Muscle of leg (tissue), 16 donors: ENCODE measurements at places on chromosomes 13 and 19. TPM values are rescaled to one million over a fixed set of nuclear protein-coding genes. Genes with fewer than 3 reads are reported as not detected.

DNA sequence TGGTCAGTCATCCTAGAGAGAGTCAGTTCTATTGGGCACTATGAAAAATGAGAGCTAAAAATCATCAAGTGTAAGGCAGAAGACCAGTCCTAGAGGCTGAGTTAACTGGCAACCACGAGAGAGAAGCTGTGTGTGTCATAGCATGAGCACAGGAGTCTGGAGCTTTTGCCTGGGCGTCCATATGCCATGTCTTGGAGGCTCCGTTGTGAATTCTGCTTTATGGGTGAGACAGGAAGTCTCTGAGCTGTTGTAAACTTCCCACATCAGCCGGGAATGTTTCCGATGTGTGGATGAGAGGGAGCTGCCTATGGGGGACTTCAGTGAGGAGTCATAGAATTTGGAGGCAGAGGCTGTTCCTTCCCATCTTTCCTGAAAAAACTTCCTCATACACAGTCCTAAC lies 120.0 kb downstream of the ITGBL1 start:
- no peak overlapping the region for H3K27ac ChIP-seq
- H3K4me3 ChIP-seq = no peak overlapping the region
- no peaks in the 10 kb centered on the region for H3K27me3 ChIP-seq
- H3K36me3 ChIP-seq = no peaks in the 10 kb centered on the region

- H3K27me3 ChIP-seq = no peaks in the 10 kb centered on the region
- DNase-seq = no peak
- H3K4me3 ChIP-seq = no peak overlapping the region
- peak overlapping the region; percentile 72 for H3K27ac ChIP-seq
- no peaks in the 10 kb centered on the region for H3K36me3 ChIP-seq
- H3K4me1 ChIP-seq = no peaks in the 10 kb centered on the region
These were observed 15.5 kb downstream of the TEX101 start for GRCh38 chr19:43430142-43430710.

DNA sequence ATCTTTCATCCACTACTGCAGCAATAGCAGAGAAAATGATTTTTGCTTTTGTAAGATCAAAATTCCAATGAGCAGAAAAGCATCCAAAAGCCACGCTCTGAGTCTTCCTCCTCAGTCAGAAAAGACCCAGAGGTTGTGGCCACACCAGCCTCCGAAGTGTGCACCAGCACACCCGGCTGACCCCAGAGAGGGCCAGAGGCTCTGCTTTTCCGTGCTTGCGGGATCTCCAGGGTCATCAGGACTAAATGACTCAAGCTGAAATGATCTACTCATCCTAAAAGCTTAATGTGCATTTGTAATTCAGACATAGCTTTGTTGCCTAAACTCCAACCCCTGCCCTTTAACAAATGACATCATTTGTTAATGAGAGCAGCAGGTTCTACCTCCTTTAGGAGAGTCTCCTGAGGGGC lies 16.5 kb downstream of the RXFP2 start:
- H3K4me1 ChIP-seq = no peaks in the 10 kb centered on the region
- H3K36me3 ChIP-seq = no peaks in the 10 kb centered on the region
- H3K4me3 ChIP-seq = no peak overlapping the region
- DNase-seq = no peak

- H3K27ac ChIP-seq = no peak overlapping the region
- no peak overlapping the region for H3K4me3 ChIP-seq
- H3K27me3 ChIP-seq = peaks cover 5% of the 10 kb centered on the region
- no peak for DNase-seq
These were observed 17.5 kb downstream of the PCDH8 start for GRCh38 chr13:52830946-52831345.

DNA sequence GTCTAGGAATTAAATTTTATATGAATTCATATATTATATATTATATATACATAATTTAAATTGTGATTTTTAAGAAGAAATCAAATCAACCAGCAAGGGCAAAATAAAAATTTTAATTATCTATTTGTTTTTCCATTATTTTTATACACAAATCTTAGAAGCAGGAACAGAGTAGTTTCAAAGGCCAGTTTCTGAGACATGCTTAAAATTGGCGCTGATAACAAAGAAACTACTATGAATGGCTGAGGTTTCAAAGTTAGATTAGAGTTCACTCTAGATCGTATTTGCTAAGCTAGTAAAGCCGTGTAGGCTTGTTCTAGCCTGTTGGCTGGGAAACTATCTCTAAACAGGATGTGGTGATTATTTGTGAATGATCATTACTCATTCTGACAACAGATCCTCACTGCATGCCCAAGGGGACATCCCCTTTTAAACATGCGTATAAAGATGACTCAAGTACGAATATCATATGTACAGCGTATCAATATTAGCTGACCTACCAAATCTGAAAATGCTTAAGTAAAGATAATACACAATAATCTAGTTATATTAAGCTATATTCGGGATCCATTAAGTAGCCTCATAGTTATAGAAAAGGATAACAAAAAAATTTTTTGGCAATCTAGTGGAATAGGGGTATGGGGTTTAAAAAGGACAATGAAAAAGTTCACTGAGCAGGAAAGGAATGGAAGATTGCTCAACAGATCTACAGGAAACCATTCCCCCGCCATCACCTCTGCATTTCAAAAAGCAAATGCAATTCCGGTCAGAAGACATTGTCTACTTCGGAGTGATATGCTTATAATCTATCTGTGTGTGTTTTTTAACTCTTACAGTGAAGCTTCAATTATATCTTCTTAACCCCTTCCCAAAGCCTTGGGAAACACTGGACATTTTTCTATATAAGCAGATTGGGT lies 150.1 kb downstream of the SHISA2 start:
- no peak overlapping the region for H3K27ac ChIP-seq
- H3K36me3 ChIP-seq = no peaks in the 10 kb centered on the region

DNA sequence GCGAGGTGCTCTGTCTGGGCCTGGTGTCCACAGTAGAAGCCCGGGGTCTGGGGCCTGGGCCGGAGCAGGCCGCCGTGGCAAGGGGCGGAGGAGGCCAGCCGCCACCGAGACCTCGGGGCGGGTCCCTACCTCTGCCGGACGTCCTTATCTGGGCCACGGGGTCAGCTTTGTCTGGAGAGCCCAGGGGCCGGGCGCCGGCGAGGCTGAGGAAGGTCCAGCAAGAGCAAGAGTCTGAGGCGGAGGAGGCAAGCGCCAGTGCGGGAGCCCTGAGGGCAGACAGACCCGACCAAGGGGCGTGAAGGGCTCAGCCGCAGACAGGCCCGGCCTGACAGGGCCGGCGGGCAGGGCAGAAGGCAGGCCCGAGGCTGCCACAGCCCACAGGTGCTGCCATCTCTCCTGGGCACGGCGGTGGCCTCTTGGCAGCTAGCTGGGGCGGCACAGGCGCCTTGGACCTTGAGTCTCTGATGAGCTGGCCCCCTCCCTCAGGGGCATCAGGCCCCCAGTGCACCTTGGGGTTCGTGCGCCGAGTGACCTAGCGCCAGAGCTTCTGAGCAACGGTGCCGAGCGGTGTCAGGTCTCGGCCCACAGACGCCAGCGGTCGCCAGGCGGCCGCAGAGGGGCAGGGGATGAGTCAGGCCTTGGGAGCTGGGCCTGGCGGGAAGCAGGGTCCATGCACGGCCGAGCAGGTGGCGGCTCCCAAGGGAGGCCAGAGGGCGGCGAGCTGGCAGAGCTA lies 19.1 kb upstream of the AKAP8 start:
- H3K4me1 ChIP-seq = peaks cover 20% of the 10 kb centered on the region
- DNase-seq = no peak
- no peak overlapping the region for H3K27ac ChIP-seq
- peaks cover 78% of the 10 kb centered on the region for H3K36me3 ChIP-seq

DNA sequence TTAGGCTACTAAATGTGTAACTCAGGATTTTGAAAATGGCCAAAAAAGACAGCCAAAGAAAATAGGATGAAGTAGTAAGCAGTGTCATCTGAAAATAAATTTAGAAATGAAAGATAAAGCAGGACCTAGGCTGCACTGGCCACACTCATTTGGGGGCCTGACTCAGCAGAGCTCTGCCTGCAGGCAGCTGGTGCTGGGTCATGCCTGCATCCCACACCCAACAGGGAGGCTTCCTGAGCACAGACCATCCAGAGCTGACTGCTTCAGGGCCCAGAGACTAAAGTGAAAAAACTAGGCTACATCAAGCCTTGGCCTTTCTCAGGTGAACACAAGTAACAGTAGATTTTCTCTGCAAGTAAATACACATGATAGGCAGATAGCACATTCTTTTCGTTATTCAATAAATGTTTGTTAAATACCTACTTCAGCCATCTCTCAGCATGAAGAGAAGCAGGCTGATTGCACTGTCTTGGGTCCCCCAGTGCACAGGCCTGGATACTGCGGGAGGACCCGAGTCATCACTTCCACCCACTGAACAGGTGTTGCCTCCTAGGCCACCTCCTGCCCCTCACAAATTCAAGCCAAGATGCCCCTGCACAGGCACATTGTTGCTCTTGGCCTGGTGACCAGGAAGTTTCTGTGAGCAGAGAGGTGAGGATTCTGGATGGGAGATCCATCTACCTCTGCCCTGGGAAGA lies 284.0 kb downstream of the OXGR1 start:
- no peaks in the 10 kb centered on the region for H3K4me1 ChIP-seq
- no peaks in the 10 kb centered on the region for H3K36me3 ChIP-seq
- no peak overlapping the region for H3K4me3 ChIP-seq

- no peak overlapping the region for H3K27ac ChIP-seq
- DNase-seq = no peak
- no peak overlapping the region for H3K4me3 ChIP-seq
These were observed 67.1 kb downstream of the MLLT1 start for GRCh38 chr19:6212403-6213265.

DNA sequence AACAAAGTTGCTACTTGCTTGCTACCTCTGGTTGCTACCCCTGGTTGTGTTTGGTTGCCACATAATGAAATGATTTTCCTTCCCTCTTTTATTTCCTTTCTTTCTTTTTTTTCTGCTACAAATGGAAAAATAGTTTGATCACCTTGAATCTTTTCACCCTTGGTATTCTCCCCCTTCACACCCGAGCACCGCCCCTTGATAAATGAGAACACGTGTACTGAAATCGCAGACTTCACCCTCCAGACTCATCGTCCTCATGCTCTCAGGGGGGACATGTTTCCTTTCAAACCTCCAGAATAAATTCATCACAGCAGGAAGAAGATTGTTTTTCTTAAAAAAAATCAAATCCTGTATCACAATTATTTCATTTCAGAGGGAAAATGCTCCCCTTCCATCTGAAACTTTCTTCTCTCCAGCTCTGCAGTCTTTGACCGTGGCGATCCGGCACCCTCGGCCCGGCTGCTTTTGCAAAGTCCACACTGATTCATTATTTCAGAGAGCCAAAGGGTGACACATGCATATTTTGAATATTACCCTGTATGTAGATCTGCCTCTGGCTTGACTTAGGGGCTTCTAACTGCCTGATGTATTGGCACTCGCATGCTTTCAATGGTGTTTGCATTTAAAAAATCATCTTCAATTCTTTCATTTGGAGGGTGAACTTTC lies 222.6 kb upstream of the MAB21L1 start:
- H3K4me1 ChIP-seq = peaks cover 47% of the 10 kb centered on the region
- peak overlapping the region; percentile 87 for H3K27ac ChIP-seq
- H3K36me3 ChIP-seq = no peaks in the 10 kb centered on the region

DNA sequence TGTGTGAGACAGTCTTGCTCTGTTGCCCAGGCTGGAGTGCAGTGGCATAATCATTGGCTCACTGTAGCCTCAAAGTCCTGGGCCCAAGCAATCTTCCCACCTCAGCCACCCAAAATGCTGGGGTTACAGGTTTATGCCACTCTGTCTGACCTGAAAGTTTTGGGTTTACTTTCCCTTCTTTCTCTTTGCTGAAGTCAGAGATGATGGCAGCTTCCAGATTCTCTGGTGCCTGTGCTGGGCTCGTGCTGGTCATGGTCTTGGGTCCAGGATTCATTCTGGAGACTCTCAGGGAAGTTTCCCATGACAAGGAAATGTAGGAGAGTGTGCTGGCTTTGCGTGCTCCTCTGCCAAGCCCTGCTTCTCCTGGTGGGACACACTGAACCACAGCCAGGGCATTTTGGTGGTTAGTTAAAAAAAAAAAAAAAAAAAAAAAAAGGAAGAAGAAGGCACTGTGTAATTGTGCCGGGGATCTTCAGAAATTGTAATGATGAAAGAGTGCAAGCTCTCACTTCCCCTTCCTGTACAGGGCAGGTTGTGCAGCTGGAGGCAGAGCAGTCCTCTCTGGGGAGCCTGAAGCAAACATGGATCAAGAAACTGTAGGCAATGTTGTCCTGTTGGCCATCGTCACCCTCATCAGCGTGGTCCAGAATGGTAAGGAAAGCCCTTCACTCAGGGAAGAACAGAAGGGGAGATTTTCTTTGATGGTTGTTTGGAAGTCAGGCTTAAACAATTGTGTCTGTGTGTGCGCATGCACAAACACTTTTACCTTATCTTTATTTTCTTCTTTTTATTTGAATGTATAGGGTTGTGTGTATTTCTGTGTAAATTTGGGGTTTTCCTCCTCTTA lies at the start of gene ALOX5AP:
ALOX5AP (plus strand) TSS at position 519 of the 847 bp plus-strand sequence; CDS start at position 582, 63 bp downstream.
- peak; percentile 51 for DNase-seq
- peaks cover 30% of the 10 kb centered on the region for H3K4me1 ChIP-seq
- no peaks in the 10 kb centered on the region for H3K36me3 ChIP-seq
- H3K4me3 ChIP-seq = no peak within 1 kb of the TSS

DNA sequence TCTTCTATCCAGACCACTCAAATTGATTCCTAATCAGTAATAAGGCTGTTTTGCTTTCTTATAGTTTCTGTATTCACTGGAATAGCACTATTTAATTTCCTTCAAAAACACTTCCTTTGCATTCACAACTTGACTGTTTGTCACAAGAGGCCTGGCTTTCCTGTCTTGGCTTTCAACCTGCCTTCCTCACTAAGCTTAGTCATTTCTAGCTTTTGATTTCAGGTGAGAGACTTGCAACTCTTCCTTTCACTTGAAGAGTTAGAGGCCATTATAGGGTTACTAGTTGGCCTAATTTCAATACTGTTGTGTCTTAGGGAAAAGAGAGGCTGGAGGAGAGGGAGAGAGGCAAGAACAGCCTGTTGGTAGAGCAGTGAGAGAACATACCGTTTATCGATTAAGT lies 47.0 kb downstream of the SACS start:
- H3K36me3 ChIP-seq = no peaks in the 10 kb centered on the region
- no peak overlapping the region for H3K4me3 ChIP-seq
- no peaks in the 10 kb centered on the region for H3K27me3 ChIP-seq

GRCh38 chr13:60230593-60230992 lies 66.9 kb upstream of the DIAPH3 start:
- no peaks in the 10 kb centered on the region for H3K36me3 ChIP-seq
- H3K27me3 ChIP-seq = no peaks in the 10 kb centered on the region
- no peak overlapping the region for H3K4me3 ChIP-seq

KLK6 gene
- 0.09 TPM for total RNA-seq

SH2D3A gene
- total RNA-seq = 0.13 TPM

CCL25 gene
- not detected for total RNA-seq
